Epithelial cell of esophagus (primary cell): ENCODE measurements at places on chromosomes 12 and 14.

GRCh38 chr12:2083008-2083407, 30.2 kb downstream of the CACNA1C start:
- no peak for DNase-seq

- no peak for DNase-seq
Observed at GRCh38 chr14:95054346-95055280, 102.7 kb downstream of the DICER1 start.

GRCh38 chr12:103382736-103383346, 112.9 kb downstream of the C12orf42 start:
- no peak for DNase-seq

DNA sequence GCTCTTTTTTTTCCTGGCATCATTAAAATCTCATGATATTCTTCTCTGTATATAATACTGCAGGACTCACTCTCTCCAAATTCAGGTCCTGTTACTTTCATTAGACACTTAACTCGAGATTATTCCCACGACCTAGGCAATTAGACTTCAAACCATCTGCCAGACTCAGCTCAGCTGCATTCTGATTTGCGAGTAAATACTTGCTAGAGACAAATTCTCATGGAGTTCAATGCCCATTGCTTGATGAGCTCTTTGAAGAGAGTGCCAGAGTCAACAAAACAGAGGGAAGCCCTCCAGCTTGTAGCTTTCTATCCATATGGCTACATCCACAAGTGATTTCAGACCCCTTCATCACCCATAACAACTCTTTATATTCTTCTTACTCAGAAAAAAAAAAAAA, 88.3 kb downstream of the GTF2A1 start:
- DNase-seq, result no peak

DNA sequence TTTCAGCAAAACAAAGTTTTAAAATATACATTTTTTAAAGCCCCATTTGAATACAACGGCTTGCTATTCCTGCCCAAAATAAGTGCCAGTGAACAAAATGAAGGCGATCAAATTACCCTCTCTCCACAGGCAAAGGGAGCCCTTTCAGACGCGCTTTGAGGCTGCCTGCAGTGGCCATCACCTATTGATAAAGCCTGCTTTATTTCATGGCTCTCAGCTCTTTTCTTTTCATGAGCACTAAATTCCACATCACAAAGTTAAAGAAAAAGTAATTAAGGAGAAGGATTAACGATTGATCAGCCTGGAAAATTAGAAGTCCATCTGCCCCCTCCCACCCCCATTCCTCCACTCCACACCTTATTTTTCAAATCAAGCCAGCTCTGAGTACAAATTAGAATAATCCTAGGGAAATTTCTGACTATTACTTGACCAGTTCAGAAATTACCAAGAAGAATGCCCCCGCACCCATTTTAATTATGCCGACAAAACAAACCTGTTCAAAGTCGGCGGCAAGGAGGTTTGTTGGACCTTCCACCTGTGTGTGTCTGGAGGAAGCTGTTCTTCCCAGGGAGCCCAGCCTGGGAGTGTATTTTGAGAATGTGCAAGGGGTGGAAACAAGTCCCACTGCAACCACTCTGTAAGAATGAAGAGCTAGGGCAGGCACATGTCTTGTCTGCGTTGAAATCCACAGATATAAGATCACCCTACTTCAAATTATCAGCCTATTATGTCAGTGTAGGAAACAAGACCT, 64.2 kb upstream of the RIC8B start:
- no peak for DNase-seq

- DNase-seq, result no peak
Observed at GRCh38 chr12:122216445-122216844, 9.4 kb downstream of the DIABLO start.
